ENCODE measurements at places on chromosomes 1 and 21.

DNA sequence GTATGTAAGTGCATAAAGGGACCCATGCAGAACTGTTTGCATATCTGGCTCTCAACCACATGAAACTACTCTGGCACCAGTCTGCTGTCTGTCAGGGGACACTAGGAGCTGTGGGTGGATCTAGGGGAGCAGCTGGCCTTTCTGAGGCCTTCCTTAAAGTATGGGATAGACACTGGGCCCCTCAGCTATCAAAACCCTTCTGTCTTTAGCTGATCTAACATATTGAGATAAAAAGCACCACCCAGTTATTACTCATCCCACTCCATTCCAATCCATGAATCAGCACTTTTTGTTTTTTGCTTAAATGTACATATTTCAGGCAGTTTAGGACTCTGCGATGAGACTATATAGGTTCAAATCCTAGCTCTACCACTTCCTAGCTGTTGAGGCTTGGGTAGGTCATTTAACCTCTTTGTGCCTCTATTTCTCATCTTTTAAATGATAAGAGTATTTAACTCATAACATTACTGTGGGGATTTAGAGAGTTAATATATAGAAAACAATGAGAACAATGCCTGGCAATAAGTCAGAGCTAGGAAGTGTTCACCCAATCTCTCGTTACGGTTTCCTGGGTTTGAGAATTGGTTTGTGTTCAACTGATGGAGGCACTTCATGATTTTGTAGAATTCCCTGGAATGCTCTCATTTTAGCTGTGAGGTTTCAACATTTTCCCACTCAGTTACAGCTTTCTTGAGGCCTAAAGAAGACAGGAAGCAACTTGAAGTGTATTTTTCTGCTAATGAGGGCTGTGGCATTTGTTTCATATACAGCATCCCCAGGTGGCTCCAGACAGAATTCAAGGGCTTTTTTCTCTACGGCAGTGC, 68.9 kb downstream of the LRIG2 start:
- DNase-seq = no peak

- DNase-seq = no peak
These were observed 46.4 kb upstream of the ADGRL4 start for GRCh38 chr1:79052829-79053449.

GRCh38 chr1:174743654-174744561, 255.8 kb upstream of the CACYBP start:
- peak; percentile 42 for DNase-seq

GRCh38 chr21:30714946-30715345, 3.6 kb downstream of the KRTAP21-3 start:
- DNase-seq = no peak

DNA sequence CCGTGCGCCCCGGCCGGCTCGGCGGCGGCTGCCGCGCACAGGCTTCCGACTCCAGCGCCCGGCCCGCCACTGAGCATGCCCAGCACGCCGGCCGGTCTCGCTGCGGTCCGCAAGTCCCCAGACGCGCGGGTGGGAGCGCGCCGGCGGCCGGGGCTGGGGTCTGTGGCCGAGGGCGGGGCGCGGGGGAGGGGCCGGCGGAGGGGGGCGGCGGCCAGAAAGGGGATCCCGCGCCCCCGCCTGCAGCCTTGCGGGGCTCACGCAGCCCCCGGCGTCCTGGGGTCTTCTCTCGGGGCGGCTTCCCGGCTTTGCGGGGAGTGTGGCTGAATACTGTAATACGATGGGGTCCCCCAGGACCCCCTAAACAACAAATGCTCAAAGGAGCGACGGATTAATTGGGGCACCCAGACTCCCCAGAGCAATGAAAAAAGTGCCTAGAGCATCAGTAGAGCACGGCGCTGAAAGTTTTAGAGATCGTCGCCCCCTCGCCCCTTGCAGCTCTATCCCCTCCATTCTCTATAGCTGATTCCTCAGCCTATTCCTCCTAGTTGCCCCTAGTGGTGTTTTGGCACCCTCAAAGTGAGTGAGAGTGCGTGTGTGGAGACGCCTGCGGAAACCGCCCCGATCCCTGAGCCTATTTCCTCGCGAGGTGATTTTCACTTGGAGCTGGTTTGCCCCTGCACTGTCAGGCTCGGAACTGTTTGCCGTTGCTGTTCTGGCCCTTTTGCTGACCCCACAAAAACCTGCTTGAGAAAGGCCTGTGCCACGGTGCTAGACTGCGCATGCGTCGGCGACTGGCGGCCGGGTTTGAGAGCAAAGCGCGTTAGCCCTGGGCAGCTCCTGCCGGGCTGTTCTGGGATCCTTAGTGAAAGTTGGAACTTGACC, at the start of gene VAV3:
Gene VAV3 (minus strand): TSS at position 71 of the 882 bp plus-strand sequence. CDS start 311 bp downstream, outside the sequence.
- peak; percentile 81 for DNase-seq

DNA sequence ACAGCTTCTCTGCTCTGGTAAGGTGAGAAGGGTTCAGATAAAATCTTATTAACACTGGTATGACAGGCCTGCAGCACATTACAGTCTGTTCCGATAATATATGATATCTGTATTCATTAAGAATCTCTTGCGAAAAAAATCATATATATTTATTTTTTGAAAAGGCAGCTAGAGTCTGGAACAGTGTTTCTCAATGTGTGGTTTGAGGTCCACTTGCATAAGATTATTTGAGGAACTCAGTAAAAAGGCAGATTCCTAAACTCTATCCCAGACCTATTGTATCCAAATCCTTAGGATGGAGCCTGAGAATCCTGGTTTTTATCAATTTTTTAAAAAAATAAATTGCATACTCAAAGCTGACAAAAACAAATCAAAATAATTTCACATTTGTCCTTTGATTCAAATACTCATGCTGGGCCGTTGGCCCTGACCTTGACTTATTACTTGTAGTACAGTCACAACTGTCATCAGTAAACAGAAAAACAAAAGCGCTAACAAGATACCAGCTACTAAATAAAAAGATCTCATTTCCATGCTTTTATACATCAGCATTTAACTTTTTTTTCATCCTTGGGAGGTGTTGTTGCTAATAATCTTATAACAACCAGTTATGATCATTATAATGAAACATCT, 60.6 kb downstream of the RGS2 start:
- DNase-seq = no peak

DNA sequence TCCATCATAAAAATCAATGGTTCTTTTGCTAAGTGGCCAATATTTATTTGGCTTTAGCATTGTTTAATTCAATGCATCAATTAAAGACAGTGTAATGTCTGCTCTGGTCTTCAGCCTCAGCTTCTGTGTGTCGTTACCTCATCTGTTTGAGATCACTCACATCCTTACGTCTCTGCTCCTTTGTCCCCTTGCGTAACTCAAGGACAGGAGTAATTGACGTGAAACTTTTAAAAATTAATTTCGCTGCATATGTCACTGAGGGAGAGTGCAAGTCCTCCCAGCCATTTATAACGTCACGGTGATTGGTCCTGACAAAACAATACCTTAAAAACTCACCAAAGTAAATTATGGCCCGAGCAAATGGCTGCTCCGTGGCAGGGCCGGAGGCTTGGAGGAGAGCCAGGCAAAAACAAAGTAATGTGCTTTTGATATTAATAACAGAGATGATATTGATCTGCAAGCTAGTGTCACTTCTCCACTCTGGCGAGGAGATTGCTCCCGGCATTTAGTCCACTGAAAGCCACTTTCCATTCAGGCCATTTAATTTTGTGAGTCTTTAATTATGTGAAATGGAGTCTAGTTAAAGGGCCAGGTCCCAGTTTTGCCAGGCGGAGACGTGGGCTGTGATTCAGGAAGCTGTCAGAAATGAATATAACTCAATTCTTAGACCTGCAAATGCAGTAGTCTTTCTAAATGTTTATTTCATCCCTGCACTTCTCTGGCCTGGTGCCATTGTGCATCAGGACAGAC, 150.9 kb upstream of the POU3F1 start:
- no peak for DNase-seq

- DNase-seq = no peak
These were observed 51.1 kb downstream of the HSF2BP start for GRCh38 chr21:43608225-43608624.
